Posterior cingulate gyrus (tissue), 11 donors: ENCODE measurements at places on chromosomes 3 and 15.

GRCh38 chr15:68862415-68862814, 41.7 kb upstream of the ANP32A start:
- no peak for DNase-seq

- no peak for DNase-seq
Observed at GRCh38 chr3:141859651-141860050, 16.8 kb upstream of the ATP1B3 start.

- no peak for DNase-seq
Observed at GRCh38 chr3:32794487-32795308, 23.1 kb upstream of the TRIM71 start.

DNA sequence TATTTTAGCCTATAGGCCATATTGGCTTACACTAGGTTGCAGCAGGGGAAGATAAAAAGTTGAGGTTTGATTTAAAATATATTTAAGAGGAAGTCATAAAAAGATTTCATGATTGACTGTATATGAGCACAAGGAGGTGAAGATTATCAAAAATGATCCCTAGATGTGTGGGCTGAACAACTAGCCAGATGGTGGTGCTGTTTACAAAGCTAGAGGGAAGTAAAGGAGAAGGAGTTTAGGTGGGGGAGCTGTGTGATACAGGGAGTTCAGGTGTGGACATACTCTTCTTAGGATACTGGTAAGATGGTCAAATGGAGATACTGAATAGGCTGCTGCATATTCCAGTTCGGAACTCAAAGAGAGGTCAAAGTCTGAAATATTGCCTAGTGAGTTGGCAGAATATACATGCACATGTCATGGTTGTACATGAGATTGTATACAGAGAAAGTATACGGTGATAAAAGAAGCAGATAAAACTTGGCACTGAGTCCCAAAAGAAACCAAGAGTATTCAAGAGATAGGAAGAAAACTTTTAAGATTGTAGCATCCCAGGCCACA, 727.8 kb downstream of the NLGN1 start:
- no peak for DNase-seq

- no peak for DNase-seq
Observed at GRCh38 chr3:134339913-134340312, 34.3 kb downstream of the AMOTL2 start.

GRCh38 chr3:195102609-195103467, 168.1 kb downstream of the XXYLT1 start:
- no peak for DNase-seq

DNA sequence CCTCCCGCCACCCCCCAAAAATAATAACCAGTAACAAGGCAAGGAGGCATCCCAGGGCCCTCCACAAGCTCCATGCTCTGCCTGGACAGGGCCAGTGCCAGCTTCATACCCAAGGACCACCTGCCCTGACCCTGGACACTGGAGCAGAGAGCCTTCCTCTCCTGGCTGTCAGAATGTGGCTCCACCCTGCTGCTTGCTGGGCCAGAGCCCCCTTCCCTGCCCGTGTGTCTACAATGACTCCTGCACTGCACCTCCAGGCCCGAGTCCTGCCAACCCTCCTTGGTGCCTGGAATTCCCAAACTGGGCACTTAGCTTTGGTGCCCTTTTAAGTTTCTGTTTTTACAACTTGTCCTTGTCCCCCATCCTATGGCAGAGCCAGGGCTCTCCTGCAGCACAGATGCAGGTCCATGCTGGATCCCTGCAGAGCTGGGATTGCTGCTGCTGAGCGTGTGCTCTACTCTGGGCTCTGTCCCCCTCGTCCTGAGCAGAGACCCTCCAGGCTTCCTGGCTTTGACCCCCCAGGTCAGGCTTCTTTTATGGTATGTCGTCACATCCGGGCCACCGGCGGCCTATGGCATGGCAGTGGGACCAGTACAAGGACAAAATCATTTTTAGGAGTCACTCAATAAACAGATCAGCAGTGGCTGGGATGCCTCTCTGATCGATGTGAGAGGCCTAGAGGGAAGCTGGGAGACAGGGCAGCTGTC, 11.4 kb upstream of the SNRPA1 start:
- peak; percentile 62 for DNase-seq

GRCh38 chr15:35622641-35623340, 76.8 kb upstream of the DPH6 start:
- DNase-seq = no peak

DNA sequence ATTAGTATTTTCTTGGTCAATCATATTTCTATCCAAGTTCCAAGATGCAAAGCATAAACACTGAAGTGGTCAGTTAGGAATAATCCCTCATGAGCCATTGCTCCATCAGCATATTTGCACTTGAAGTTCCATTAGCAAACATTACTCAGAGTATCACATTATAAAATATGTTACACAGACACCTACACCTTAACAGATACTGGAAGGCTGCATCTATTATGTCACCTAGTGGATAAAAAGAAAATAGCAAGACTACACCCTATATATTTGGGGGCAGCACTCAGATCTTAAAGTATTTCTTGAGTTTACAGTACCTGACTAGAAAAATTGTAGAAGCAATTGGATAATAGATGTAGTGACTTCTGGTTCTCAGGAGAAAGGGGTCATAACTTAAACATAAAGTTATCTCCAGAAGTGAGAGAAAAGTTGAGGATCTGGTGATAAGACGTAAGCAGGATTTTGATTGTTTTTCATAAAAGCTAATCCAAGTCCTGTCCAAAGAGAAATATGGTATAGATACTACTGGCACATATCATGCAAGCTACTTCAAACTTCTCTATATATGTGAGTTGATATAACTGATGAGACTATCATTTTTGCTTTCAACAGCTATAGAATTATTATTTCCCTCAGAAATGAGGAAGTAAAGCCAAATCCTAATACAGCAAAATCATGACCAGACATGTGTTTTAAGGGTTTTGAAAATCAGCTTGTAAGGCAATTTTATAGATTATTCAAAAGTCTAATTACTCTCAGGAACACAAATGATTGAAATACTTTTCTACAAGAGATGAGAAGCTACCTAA, 422.2 kb downstream of the GBE1 start:
- DNase-seq = no peak

- DNase-seq = no peak
Observed at GRCh38 chr15:50463423-50464358, 39.5 kb downstream of the USP8 start.

- DNase-seq = no peak
Observed at GRCh38 chr3:45312836-45313493, 75.4 kb upstream of the LARS2 start.

GRCh38 chr3:108345492-108346205, 49.3 kb downstream of the HHLA2 start:
- DNase-seq = no peak

DNA sequence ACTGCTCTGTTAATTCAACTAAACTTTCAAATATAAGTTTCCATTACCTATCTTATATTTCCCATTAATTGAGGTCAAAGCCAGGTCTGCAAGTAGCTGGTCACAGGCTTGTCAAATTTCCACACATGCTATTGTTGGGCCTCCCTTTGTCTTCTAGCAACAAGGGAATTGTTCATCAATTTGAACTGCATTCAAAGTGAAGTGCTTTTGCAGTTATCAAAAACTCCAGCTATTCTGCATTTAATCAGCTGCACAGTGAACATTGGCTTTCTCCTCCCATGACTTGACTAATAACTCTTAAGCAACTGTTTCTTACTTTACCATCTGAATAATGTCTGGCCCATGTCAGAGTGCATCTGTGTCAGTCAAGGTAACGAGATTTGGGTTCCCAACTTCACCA, 198.4 kb downstream of the KCNH8 start:
- no peak for DNase-seq

DNA sequence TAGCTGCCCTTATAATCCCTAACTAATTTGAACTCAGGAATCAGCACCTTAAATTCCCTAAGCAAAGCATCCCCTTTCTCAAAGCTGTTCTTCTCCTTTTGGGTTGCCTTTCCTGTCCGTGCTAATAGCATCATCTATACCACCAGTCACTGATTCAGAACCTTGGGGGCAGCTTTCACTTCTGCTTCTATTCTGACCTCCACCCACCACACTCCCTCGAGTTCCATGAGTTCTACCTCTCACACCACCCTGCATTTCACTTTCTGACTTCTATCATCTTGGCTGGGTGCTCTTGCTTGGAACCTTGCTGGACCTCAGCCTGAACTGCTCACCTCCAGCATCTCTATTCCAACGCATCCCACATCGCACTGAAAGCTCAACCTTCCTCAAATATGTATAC, 55.4 kb upstream of the KCNMB2 start:
- no peak for DNase-seq

DNA sequence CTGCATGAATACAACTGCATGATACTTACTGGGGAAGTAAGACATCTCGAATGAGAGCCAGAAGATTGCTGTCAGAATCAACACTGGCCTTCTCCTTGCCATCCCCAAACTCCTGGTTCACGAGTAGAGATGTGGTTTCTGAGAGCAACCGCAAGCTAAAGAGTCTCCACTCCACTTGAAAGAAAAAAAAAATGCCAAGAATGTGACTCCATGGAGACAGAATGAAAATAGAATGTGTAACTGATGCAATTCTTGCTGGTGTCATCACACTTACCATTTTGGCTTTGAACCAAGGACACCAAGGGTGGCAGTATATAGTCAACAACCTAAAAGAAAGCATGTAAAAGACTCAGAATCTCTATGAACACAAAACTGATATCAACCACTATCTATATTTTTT, 280.4 kb downstream of the ULK4 start:
- no peak for DNase-seq

DNA sequence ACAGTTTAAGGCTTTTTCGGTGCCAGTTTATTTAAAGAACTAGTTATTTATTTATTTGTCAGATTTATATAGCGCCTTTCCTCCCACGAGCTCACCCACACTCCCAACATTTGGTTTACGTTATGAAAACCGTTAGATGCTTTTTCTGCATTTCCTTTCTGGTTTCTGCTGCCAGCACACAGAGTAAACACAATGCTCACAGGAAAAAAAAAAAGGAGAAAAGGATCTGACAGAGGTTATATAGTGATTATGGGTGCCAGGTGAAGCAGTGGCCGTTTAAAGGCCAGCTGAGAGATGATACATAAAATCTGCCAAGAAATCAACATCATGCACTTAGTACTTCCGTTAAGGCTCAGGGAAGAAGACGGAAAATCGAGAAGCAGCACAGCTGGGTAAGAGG, 37.9 kb downstream of the ETV5 start:
- no peak for DNase-seq

DNA sequence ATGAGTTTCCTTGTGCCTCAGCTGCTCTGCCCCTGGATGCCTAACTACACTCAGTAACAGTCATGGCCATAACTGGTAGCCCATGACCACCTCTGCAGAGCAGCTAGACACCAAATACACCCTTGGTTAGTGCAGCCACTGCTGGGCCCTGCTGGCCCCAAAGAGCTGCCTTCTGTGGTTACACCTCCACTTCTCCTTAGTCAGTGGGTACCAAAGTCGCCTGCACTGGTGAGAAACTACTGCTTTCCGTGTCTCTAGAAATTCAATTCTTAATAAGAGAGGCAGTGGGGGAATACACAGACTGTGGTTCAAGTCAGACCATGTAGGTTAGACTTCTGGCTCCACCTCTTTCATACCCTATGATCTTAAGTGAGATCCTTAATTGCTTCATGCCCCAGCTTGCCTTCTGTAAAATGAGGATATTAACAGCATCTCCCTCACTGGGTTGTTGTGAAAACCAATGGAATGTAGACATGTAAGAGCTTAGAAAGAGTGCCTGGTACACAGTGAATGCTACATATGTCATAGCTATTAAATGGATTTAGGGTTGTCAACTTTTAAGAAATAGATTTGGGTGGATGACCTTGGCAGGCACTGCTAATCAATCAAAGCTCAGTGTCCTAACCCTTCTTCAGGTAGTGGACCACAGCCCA, 18.2 kb downstream of the HEG1 start:
- no peak for DNase-seq

DNA sequence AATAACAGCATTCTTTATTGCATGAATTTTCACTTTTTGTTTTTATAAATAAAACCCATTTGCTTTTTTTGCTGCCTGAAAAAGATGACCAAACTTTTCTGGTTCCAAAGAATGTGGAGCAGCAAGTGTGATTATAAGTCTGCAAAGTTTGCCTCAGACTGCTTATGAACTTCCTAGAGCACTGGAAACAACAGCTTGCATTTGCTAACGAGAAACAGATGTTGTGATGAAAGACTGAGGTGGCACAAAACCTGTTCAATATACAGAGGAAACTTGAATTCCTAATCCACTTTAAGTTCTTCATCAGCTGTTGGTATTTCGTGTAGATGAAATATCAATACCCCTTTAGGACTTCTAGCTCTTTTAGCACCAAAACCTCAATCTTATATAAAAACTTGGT, 9.3 kb downstream of the ZPLD1 start:
- no peak for DNase-seq

DNA sequence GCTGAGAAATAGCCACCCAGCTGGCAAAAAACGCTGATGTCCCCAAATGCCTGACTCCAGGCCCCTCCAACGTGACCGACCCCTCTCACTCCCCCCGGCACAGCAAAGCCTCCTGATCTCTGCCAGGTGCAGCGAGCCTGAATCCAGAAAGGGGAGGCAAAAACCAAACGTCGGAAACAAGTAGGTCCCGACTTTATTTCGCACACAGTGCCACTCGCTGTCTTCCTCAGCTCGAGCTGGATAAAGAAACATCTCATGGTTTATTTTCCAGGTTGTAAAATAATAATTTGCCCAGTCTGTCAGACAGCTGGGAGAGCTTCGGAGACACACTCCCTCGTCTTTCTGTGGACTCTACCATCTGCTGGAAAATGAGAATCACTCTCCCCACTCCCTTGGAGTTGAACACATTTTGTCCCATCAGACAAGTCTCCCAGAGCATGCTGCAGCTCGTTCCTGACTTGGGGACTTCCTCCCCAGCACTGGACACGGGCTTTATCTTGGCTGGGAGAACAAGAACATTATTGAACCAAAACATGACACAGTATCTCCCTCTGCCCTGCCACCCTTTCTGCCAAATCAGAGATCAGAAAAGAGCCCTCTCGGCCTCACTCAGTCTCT, 142.8 kb downstream of the NUP210 start:
- no peak for DNase-seq

DNA sequence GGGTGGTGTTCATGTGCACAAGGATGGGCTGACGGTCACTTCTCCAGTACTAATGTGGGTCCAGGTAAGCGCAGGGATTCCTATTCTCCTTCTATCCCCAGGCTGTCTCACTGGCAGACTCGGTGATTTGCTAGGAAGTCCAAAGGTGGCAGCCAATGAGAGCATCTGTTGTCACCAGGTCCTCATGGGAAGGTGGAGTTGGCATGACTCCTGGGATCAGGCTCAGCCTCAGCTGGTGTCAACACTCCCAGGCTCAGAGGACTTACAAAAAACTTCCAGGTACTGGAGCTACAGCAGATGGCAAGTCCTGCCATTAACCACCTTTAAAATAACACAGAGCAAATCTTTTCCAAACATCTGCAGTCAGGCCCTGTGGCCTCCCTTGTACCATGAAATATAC, 13.8 kb downstream of the XYLB start:
- no peak for DNase-seq
